ENCODE measurements at places on chromosomes 1 and 21. TPM values are rescaled to one million over a fixed set of nuclear protein-coding genes. Genes with fewer than 3 reads are reported as not detected.

The PTPN7 gene
- 0.13 TPM for total RNA-seq

The PRMT6 gene
- 12.6 TPM for total RNA-seq

The PLXNA2 gene
- 40.8 TPM for total RNA-seq

- DNase-seq, result no peak
Measured at GRCh38 chr1:22056043-22056442, 3.5 kb downstream of the CDC42 start.

GRCh38 chr1:32919811-32920733 lies 18.9 kb upstream of the TMEM54 start:
- DNase-seq, result no peak

- DNase-seq, result no peak
Measured at GRCh38 chr21:28699596-28700259, 292.9 kb downstream of the LTN1 start.

GRCh38 chr1:112508278-112509004 lies at the start of gene WNT2B:
Gene WNT2B, plus strand, starts transcription at chr1:112508965. Its CDS starts 298 bp downstream, at chr1:112509263.
- DNase-seq, result peak; percentile 22

DNA sequence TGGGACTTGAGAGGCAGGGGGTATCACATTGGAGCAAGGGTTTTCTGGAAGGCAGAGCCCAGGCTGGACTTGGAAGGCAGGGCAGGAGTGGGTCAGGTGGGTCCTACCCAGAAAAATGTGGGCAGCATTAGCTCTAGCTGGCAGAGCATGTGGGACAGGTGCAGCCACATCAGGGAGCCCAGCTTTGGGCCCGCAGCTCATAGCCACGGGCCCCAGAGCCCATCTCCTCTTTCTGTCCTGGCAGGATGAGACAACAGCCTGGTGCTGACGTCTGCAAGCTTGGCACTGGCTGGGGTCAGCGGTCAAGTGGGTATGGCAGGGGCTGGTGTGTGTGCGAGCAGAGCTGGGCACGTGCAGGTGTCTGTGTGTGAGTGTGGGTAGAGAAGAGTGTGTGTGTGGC lies 154.7 kb downstream of the GRIK3 start:
- DNase-seq, result no peak

GRCh38 chr1:240122639-240123613 lies 31.2 kb downstream of the FMN2 start:
- DNase-seq, result no peak

Measured in dermis microvascular lymphatic vessel endothelial cell (primary cell).